ENCODE measurements at places on chromosomes 1 and 21.

GRCh38 chr1:156073740-156074139 lies 8.5 kb downstream of the MEX3A start:
- no peak for DNase-seq

GRCh38 chr1:54385727-54386022 lies 20.5 kb downstream of the SSBP3 start:
- DNase-seq = no peak

- DNase-seq = no peak
Measured at GRCh38 chr1:202135221-202135721, 9.3 kb downstream of the ARL8A start.

DNA sequence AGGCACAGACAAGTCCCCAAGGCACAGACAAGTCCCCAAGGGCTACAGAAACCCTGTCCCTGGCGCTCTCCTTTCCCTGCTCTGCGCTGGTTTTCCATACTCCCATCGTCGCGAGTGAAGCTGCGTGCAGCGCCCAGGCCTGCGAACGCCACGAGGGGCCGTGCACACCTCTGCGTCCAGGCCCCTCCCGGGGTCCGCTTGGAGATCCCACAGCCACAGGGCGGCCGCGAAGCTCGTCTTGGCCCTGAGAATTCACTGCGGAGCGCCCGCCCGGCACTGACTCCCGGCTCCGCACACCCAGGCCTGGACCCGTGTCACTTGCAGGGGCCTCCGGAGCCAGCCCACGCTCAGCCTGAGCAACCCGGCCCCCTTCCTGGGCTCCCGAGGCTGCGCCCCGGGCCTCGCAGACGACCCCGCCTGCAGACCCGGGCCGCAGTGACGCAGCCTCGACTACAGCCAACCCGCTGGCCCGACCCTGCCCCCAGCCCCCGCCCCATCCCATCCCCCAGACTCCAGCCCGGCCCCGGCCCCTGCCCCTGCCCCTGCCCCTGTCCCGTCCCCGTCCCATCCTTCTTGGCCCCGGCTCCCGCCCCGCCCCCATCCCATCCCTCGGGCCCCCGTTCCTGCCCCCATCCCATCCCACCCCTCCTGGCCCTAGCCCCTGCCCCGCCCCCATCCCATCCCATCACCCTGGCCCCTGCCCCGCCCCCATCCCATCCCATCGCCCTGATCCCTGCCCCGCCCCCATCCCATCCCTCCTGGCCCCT lies 841 bp downstream of the POFUT2 start:
- DNase-seq = no peak

GRCh38 chr1:234781241-234782065 lies 171.5 kb upstream of the IRF2BP2 start:
- DNase-seq = no peak

DNA sequence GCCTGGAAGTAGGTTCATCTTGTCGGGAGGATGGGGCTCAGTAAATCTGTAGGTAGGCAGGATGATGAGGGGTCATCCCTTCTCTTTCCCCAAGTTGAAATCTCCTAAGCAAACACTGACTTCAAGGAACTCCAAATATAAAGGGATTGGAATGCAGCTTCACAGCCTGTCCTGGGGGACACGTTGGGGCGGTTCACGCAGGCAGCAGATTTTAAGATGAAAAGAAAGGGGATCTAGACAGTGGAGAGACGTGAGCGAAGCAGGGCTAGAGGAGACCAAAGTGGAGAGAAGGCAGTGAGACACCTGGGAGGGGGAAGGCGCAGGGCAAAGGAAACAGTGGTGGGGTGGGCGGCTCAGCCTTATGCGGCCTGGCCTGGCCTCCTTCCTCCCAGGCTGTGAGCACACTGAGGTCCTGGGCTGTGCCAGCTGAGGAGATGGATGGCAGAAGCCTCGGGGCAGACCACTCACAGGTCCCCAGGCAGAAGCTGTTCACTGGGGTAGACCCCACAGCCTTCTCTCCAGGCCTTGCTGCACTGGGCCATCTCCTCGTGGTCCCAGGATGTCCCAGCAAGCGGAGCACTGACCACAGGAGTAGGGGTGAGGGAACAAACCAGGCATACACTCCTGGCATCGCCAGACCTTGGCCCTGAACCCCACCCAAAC lies 51.7 kb downstream of the TOR1AIP2 start:
- no peak for DNase-seq

DNA sequence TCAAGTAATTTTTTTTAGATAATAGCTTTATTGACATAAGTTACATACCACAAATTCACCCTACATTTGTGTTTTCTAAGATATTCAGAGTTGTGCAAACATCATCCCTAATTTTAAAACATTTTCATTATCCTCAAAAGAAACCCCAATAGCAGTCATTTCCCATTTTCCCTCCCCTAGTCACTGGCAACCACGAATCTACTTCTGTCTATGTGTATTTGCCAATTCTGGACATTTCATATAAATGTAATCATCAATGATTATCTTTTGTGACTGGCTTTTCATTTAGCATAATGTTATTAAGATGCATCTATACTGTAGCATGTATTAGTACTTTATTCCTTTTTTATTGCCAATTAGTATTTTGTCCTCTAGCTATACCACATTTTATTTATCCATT lies 88.8 kb upstream of the SLFNL1 start:
- DNase-seq = no peak

GRCh38 chr1:23577056-23578004 lies 18.0 kb upstream of the ID3 start:
- DNase-seq = no peak

GRCh38 chr1:153503766-153504165 lies 32.0 kb downstream of the S100A6 start:
- no peak for DNase-seq

DNA sequence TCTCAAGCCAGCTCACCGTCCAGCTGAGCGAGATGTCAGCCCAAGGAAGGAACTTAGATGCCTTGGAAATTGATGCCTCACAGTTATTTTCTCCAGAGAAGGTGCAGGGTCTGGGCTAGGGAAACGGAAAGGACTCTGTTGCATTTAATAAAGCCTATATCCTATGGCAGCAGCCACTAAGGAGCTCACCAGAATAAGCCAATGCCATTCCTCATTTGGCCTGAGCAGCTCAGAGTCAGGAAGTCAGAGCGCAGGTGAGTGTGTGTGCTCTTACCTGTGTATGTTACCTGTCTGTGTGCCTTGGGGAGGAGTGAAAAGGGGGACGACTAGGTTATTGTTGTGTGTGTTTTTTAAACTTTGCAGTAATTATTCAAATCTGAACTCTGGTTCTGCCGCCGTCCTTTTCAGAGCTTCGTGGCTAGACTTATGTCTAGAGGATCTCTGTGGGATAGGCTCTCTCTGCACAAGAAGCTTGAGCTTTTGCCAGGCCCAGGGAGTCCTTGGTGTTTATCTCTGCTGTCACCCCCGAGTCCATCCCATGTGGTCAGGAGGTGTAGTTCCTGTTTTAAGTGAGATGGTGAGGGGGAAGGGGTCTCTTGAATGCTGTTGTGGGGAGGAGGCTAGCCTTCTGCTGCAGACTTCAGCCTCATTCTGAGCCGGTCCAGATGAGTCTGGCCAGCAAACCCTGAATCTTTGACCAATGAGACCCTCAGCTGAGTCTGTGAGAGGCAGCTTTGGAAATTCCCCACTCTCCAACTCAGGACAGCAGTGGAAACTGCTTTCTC lies 2.4 kb downstream of the TMCC2 start:
- no peak for DNase-seq

DNA sequence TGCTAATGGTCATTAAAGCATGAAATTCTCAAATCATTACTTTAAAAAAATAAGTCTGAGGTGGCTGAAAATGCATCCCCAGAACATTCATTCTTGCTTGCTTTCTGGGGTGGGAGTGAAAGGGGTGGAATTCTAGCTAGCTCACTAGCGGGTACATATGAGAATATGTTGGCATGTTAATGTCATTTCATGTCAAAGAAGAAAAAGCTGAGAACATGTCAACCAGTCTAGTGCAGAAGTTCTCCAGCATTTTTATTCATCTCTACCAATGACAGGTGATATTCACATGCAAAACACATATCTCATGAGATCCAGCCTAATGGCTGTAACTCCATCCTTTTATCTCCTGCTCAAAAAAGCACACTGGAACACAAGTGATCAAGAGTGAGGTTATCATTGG lies 49.1 kb downstream of the ZNHIT6 start:
- no peak for DNase-seq

DNA sequence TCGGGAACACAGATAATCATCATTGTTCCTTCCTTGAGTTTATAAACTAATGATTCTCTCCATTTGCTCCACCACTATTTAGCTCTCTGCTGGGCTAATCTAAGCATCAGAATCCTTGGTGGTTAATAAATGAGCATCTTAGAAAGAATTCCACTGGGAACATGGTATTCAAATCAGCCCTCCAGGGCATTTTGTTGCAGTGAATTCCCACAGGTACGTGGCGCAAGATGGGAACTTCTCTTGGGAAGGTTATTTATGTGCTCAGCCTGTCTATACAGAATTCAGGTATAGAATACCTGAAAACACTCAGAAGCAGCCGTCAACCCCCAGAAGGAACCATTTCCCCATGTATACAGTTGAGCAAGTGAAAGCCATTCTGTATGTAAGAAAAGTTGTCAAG lies 131.5 kb downstream of the NTNG1 start:
- no peak for DNase-seq

GRCh38 chr1:226355669-226356551 lies 46.9 kb upstream of the LIN9 start:
- DNase-seq = no peak

GRCh38 chr1:3391711-3392110 lies 62.8 kb upstream of the ARHGEF16 start:
- DNase-seq = no peak

DNA sequence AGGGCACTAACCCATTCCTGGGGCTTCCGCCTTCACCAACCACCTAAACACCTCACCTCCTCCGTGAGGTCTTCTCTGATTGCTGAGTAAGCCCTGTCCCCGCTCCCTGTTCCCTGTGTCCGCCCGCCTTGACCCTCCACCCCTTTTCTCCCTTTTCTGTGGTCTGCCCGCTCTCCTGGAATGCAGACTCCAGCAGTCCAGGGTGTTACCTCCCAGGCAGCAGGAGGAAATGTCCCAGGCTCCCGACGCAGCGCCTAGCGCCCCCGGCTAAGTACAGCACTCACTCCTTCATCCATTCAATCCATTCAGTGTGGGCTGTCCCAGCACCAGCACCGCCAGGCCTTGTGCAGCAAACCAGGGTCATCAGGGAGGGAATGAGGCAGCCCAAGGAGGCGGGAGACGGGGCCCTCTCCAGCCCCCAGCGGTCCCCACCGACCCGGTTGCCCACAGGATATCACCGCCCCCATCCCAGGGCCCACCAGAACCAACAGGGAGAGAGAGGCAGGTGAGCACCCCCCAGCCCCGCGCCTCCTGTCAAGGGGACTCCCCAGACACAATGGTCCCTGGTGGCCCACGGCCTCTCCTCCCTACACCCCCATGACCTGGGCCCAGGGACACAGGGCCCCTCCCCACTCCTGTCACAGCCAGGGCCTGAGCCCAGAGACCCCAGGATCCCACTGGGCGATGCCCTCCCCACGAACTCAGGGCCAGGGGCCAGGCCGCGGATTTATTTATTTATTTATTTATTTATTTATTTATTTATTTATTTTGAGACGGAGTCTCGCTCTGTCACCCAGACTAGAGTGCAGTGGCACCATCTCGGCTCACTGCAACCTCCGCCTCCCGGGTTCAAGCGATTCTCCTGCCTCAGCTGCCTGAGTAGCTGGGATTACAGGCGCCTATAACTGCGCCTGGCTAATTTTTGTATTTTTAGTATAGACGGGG lies 10.2 kb downstream of the TNFRSF14 start:
- no peak for DNase-seq

GRCh38 chr1:33270379-33270778 lies 14.1 kb downstream of the ZNF362 start:
- no peak for DNase-seq

DNA sequence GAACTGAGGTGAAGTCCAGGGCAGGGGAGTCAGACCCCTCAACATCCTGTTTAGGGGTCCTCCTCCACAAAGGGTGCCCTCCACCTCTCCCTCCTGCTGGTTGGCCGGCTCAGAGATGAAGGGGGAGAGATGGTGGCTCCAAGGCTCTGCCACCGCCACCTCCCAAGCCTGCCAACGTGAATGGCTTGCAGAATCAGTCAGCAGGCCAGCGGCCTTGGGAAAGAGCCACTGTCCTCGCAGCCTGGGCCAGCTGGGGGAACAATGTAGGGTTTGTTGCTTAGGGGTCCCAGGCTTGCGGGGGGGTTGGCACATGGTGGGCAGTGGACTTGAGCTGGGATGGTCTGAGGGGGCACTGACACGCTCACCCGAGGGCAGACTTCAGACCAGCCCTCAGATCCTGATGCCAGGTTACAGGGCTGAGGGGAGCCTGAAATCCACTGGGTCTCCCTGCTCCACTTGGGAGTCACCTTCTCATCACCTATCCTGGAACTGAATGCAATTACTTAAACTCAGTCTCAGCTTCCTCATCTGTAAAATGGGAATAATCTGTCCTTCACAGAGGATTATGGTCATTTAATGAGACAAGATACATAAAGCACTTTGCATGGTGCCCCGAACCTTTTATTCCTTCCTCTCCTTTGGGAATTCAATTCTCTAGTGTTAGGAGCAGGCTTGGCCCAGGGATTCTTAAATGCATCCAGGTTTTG lies 8.3 kb downstream of the GPR37L1 start:
- DNase-seq = no peak

DNA sequence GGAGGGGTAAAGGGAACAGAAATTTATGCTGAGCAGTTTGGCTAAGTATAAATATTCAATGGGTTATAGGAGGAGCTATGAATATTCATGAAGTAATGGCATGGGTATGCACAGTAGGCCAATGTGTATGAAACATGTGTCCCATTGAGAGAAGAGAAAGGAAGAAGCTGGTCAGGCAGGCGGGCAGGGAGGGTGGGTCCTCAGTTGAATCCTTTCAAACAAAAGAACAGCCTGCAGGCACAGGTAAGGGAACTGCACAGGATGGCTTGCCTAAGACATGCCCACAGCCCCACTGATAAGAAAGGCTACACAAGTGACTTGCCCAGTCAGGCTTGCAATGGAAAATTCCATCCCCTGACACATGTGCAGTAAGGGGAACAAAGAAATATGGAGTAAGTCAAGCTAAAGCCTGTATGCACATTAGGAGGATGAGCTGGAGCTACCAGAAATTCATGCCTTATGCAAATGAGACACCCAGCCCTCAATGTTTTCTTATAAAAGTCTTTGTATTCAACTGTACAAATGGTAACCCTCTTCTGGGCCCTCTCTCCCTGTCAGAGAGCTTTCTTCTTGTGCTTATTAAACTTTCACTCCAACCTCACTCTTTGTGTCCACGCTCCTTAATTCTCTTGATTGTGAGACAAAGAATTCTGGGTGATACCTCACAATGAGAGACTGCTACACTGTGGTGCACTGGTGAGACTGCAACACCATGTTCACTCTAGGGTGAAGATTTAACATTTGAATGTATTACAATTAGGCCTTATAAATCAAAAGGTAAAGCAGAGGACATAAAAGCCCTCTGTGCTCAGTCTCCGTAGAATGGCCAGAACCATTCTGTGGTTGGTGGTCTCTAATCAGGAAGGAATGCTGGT lies 96.5 kb downstream of the ATP1B1 start:
- no peak for DNase-seq

- no peak for DNase-seq
Measured at GRCh38 chr1:212649020-212649419, 40.5 kb downstream of the ATF3 start.

- no peak for DNase-seq
Measured at GRCh38 chr1:70672442-70672888, 261.4 kb downstream of the CTH start.

- no peak for DNase-seq
Measured at GRCh38 chr21:35203093-35203977, 154.2 kb upstream of the RUNX1 start.

- DNase-seq = no peak
Measured at GRCh38 chr1:196070940-196071339, 537.3 kb downstream of the KCNT2 start.

Measured in stimulated activated CD4-positive, alpha-beta T cell treated with anti-CD3 and anti-CD28 coated beads, Interleukin-1b, Interleukin-23, amount 100 ng/mL, for 1 hour (primary cell).